Esophagus squamous epithelium (tissue), 5 donors: ENCODE measurements at places on chromosomes 16 and 17. TPM values are rescaled to one million over a fixed set of nuclear protein-coding genes. Genes with fewer than 3 reads are reported as not detected.

- peaks cover 77% of the 10 kb centered on the region for H3K4me1 ChIP-seq
- H3K4me3 ChIP-seq: no peak overlapping the region
Observed at GRCh38 chr16:68759062-68759461, 22.0 kb downstream of the CDH1 start.

GRCh38 chr17:18250259-18250658 is 8.3 kb downstream of the FLII start:
- H3K36me3 ChIP-seq: peaks cover 47% of the 10 kb centered on the region
- peak overlapping the region; percentile 34 for H3K27ac ChIP-seq
- H3K27me3 ChIP-seq: no peaks in the 10 kb centered on the region

FBXL19 gene
- 28.7 TPM for total RNA-seq

MYH1 gene
- not detected for total RNA-seq

ESRP2 gene
- total RNA-seq: 137 TPM

AOC2 gene
- total RNA-seq: 2.1 TPM
